Activated CD4-positive, CD25-positive, alpha-beta regulatory T cell treated with anti-CD3 and anti-CD28 coated beads, Interleukin-2, amount 50 U/mL, for 72 hours (primary cell): ENCODE measurements at places on chromosomes 4 and X.

DNA sequence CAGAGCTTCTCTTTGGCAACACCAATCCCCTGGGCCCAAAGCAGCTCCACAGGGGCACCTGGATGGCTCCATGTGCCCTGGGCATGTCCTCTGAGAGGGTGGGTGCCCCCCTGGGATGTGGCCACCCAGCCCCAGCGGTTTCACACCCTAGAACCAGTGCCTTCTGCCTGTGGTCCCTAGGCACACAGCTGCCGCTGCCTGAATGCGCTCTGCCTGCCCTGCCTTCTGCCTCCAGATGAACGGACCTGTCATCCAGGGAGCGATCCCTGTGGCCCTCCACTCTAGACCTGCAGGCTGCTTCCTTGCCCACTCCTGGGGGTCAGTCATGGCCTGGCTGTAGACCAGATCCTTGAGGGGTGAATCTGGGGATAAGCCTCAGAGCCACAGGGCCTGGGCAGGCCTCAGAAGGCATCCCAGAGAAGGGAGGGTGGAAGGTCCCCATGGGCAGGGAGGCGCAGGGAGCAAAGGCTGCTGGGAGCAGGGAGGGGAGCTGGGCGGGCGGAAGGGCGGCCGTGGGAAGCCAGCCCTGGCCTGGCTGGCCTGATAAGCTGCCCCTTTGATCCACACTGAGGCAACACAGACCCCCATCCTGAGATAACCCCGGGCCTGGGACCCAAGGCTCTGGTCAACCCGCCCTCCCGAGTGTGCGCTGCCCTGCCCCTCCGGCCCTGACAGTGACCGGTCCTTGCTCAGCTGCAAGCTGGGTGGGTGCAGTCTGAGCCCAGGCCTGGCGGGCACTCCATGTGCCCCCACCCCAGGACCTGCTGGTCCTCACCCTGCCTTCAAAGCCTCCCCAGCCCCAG lies 8.1 kb upstream of the FGFR3 start:
- no peak for DNase-seq

- no peak for DNase-seq
Measured at GRCh38 chr4:7852568-7853185, 87.0 kb downstream of the AFAP1 start.

DNA sequence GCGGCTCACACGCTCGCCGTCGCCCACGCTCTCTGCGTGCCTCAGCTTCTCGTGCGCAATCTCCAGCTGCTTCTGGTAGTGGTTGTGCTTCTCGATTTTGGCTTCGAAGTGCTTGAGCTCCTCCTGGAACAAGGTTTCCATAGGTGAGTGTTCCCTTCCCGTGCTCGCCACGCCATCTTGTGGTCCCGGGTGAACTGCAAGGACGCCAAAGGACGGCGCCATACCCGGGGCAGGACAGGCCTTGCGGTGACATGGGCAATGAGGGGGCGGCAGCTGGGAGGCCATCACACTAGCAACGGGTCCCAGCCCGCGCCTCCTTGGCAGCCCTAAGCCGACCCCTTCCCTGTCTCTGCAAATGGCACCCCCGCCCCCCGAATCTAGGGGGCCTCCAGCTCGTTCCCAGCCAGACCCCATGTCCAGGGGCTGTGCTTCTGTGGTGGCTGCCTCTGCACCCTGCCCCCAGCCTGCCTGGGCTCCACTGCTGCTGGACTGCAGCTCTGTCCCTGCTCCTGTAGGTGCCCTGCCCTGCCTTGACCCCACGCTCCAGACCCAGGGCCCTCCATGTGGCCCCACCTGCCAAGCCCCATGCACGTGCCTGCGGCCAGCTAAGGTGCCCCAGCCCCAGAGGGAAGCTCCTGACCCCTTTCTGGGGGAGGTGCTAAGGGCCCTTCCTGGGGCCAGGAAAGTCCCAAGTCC lies 17.3 kb downstream of the LRPAP1 start:
- no peak for DNase-seq

DNA sequence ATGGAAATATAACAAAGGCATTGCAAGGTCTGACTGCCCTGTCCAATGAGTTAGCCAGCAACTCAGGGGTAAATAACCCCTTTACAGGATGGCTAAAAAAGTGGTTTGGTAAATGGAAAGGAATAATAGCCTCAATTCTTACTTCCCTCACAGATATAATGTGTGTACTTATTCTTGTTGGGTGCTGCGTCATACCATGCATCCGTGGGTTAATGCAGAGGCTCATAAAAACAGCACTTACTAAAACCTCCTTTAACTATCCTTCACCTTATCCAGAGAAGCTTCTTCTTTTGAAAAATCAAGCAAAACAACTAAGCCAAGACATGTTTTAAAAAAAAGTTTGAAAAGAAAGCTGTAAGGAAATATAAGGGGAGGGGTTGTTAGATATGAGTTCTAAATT lies 301.0 kb downstream of the PAPSS1 start:
- DNase-seq: no peak

DNA sequence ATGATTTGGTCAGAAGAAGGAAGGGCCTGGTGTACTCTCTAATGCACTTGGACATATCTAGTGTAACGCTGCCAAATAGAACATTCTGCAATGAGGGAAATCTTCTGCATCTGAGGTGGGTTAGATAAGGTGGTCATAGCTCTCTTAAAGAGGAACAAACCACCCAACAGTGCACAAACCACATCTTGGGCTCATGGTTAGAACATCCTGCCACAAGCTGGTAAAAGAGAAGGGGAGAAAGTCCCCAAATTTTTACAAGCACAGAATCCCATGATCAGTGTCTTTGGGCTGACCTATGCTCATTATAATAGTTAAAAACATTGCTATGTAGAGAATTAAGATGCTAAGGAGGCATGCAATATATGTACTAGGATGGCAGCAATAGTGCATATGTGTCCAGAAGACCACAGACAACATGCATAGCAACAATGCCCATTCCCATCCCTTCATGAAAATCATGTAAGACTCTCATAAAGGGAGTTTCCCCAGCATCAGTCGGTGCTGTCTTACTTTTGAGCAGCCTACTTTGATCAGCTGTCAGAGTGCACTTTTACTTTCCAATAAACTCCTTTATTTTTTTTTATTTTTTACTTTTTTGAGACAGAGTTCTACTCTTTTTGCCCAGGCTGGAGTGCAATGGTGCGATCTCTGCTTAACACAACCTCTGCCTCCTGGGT lies 99.7 kb upstream of the SLC7A11 start:
- DNase-seq: no peak

- peak; percentile 51 for DNase-seq
Measured at GRCh38 chrX:14032406-14032805, 2.7 kb upstream of the GEMIN8 start.

DNA sequence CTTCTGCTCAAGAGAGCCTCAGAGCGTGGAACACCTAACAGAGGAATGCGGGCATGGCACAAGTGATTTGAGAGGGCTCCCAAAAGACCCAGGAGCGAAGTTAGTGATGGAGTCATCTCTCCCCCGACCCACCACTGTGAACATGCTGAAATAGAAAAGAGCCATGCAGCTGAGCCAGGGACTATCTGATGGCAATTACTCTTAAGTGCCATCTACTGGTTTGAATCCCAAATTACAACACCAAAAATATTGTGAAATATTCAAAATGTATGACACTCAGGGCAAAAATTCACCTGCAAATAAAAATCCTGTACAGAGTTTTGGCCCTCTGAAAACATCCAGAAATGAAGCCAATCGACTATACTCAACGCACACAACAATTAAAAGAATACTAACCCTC lies 2038.9 kb upstream of the ADGRL3 start:
- no peak for DNase-seq

DNA sequence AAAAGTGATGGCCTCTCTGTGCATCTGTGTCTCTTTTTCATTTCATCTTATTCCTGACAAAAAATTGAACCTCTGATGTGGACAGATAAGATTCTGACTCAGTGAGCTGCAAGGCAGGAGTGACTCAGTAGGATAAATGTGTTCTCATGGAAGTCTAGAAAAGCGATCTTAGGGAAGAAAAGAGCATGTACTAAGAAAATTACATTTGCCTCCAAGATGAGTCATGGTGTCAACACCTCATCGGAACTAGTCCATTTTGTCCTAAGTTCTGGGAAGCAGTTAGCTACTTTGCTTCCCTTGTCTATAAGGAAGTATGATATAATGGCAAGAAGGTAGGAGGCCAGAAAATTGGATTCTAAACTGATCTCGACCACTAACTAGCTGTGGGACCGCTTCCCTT lies 83.5 kb upstream of the AFF2 start:
- DNase-seq: no peak

- DNase-seq: no peak
Measured at GRCh38 chrX:22063284-22063683, 31.2 kb downstream of the PHEX start.

DNA sequence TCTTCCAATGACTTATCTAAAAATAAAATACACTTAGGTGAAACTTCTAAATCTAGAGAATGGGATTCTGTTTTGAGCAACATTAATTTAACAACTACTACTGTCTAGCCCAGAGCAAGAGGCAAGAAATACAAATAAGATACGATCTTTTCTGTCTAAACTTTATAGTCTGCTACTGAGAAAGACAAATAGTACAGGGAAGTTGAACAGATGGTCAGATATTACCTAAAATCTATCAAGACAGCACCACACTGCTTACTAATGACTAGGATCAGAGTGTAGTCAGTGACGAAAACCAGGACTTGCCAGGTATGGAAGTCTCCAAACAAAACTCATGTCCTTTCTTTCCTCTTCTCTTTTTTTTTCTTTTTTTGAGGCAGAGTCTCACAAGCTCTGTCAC lies 7.1 kb downstream of the FAM13A start:
- no peak for DNase-seq

DNA sequence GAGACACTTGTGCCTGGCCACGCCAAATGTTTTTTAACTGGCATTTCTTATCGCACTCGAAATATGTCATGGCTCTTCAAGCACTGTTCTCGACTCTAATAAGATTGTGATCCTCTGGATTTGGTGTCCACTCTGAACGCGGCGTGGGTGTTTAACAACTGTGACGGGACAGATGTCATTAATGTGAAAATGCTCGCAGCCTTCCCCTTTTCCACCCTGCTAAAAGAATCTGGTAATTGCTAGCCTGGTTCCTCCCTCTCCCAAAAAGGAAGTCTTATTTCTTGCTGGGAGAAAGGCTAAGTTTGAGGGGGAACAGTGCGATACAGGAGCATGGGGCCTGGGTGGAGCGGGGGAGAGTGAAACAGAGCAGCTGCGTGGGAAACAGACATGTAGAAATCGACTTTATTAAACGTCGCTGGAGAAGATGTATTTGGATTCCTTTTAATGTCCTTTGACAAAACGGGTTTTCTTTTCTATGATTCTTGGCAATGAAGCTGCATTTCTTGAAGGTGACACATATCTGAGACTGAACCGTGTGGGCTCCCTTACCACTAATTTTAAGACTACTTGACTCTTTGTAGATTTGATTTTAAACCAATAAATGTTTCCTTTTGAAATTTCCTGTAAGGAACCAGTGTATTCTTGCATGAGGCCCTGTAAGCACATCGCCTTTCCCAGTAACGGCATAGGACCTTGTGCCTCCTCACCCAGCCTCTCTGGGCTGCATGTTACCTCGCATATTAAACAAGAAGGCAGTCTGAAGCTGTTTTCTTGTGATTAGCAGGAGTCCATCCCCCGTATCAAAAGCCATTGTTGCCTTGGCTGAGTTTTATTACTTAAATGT lies 17.8 kb downstream of the TBC1D1 start:
- no peak for DNase-seq

DNA sequence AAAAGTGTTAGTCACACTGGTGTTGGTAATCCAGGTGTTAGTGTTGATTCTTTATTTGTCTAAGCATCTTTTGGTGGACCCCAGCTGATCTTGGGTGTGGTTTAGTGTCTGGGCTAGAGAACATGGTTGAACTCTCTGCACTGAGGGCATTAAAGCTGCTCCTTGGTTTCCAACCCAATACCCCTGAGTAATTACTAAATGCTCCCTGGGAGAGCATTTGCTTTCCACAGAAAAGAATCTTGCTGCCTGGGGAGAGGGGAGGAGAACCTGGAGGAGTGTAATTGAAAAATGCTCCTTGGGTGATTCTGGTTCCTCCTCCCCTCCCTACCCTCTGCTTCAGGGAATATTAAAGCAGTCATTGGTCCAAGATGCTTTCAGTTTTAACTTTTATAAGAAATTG lies 3.1 kb downstream of the GUCY1B1 start:
- DNase-seq: no peak

DNA sequence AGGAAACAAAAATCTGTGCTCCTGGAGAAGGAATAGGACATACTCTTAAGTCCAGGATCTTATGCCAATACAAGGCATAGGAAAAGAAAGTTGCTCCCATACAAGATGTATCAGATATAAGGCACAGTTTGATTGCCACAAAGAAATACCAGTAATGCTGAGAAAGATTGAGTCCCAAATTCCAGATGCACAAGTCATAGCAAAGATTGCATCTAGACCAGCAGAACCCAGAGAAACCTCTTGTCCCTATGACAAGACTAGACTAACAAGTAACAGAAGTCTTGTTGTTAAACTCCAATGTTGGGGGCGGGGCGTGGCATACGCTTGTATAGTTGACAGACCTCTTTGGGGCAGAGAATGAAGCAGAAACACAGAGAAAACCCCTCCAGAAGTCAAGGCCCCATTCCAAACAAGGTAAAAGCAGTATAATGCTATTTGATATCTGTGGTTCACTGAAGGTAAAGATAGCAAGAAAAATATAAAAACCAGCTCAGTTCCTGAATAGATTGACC lies 671.5 kb upstream of the GRIA3 start:
- DNase-seq: no peak

DNA sequence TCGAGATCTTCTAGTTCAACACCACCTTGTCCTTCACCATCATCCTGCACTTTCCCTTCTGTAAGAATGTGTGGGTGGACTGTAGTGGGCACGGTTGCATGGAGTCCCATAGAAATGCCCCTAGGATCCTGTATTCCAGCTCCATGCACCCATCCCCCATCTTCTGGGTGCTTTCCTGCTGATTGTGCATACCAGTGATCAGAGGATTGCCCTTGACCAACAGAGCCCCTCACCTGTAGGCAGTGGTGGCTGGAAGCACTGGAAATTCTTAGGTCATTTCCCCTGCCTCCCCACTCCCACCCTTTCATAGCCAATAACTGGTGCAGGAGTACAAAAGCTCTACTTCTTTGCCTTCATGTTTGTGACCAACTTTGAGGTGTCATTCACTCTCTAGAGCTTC lies 213.4 kb upstream of the ARSJ start:
- DNase-seq: no peak

DNA sequence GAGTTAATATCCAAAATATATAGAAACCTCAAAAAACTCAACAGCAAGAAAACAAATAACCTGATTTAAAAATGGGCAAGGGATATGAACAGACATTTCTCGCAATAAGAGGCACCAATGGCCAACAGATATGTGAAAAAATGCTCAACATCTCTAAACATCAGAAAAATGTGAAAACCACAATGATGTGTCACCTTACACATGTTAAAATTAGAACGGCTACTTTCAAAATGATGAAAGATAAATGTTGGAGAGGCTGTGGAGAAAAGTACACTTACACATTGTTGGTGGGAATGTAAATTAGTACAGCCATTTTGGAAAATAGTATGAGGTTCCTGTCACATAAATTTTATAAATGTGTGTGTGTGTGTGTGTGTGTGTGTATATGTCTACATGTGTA lies 731.3 kb downstream of the DMD start:
- DNase-seq: no peak

GRCh38 chrX:68669871-68670270 lies 22.4 kb downstream of the STARD8 start:
- no peak for DNase-seq
